ENCODE measurements at places on chromosomes 3 and 15. TPM values are rescaled to one million over a fixed set of nuclear protein-coding genes. Genes with fewer than 3 reads are reported as not detected.

Gene CHRNA7
- 0.09 TPM for total RNA-seq

DNA sequence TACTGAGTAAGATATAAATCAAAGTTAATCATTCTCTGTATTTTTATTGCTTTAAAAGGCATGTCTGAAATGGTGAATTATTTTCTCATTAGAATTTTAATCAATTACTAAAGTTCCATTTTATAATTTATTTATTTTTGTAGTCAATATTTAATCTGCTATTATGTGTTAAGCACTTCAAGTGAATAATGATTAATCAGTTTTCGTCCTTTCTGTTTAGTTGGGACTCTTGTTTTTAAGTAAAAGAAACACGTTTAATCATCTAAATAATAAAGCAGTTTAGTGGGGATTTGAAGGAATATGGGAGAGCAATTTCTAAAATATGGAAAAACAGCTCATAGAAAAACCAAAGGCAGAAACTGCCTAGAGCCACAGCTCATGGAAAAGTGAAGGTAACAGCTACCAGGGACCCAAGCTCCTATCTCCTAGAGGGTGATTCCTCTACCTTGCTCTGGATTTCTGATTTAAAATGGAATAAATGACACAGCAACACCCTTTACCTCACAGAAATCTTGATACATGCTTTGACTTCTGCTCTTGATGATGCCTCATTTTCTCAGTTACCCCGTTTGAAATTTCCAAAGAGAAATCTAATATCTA lies 28.0 kb upstream of the SUCNR1 start:
- no peak overlapping the region for H3K27ac ChIP-seq
- peaks cover 18% of the 10 kb centered on the region for H3K4me1 ChIP-seq
- DNase-seq, result no peak
- H3K36me3 ChIP-seq, result no peaks in the 10 kb centered on the region
- H3K4me3 ChIP-seq, result no peak overlapping the region
- no peaks in the 10 kb centered on the region for H3K27me3 ChIP-seq

Gene CCDC39
- not detected for total RNA-seq

DNA sequence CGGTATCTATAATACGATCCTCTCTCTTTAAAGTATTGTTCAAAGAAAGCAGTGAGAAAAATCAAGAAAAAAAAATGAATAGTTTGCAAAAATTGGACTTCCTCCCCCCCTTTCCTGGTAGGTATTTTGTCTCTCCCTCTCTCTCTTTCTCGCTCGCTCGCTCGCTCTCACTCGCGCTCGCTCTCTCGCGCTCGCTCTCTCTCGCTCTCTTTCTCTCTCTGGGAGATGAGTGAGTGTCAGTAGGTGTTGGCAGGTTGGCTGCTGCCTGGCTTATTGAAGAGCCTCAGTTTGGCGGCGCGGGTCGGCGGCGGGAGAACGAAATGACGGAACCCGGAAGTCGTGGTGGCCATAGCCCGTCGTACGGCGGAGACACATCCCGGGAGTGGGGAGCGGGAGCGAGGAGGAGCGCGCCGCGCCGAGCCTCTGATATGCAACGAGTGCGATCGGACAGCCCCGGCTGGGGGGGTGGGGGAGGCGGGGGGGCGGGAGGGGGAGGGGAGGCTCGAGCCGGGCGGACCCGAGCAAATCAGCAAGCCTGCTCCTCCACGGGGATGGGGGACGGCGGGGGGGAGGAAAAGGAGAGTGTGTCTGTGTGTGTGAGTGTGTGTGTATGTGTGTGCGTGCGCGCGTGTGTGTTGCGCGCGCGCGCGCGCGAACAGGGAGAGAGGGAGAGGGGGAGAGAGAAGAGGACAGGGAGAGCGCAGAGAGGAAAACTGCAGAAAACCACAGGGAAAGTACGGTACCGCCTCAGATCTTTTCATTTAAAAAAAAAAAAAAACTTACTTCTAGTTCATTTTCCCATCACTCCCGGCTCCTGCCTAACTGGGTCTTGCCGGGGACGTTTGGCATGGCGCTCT lies at the start of gene MEIS2:
Gene MEIS2 (minus strand): TSS at position 441 of the 857 bp plus-strand sequence. CDS start 1,083 bp downstream, outside the sequence.
- peaks cover 12% of the 10 kb centered on the region for H3K4me1 ChIP-seq
- H3K4me3 ChIP-seq, result peak within 1 kb of the TSS; percentile 81
- H3K27me3 ChIP-seq, result peaks cover 8% of the 10 kb centered on the region
- H3K27ac ChIP-seq, result peak within 1 kb of the TSS; percentile 93
- no peaks in the 10 kb centered on the region for H3K36me3 ChIP-seq

- no peaks in the 10 kb centered on the region for H3K27me3 ChIP-seq
- no peak for DNase-seq
- H3K36me3 ChIP-seq, result no peaks in the 10 kb centered on the region
- peaks cover 30% of the 10 kb centered on the region for H3K4me1 ChIP-seq
- no peak overlapping the region for H3K27ac ChIP-seq
These were observed 368.7 kb upstream of the PROK2 start for GRCh38 chr3:72153477-72154314.

- H3K36me3 ChIP-seq, result peaks cover 41% of the 10 kb centered on the region
- H3K4me1 ChIP-seq, result peaks cover 9% of the 10 kb centered on the region
- H3K27ac ChIP-seq, result no peak overlapping the region
- DNase-seq, result no peak
- H3K4me3 ChIP-seq, result no peak overlapping the region
- H3K27me3 ChIP-seq, result no peaks in the 10 kb centered on the region
These were observed 178.4 kb downstream of the ATP10A start for GRCh38 chr15:25684521-25685431.

DNA sequence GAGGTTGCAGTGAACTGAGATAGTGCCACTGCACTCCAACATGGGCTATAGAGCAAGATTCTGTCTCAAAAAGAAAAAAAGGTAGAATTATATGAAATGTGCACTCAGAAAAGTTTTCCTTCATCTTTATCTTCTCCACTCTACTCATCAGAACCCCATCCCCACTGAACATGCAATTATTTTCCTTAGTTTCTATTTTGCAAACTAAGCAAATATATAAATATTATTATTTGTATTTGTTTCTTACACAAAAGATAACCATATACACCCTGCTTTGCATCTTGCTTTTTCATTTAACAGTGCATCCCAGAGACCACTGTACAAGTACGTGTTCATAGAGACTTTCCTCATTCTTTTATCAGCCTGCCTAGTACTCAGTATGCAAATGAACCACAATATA lies 68.0 kb upstream of the ACAN start:
- no peaks in the 10 kb centered on the region for H3K36me3 ChIP-seq
- DNase-seq, result no peak
- H3K27ac ChIP-seq, result no peak overlapping the region

Gene ADIPOQ
- not detected for total RNA-seq

Gene ZBED2
- not detected for total RNA-seq

DNA sequence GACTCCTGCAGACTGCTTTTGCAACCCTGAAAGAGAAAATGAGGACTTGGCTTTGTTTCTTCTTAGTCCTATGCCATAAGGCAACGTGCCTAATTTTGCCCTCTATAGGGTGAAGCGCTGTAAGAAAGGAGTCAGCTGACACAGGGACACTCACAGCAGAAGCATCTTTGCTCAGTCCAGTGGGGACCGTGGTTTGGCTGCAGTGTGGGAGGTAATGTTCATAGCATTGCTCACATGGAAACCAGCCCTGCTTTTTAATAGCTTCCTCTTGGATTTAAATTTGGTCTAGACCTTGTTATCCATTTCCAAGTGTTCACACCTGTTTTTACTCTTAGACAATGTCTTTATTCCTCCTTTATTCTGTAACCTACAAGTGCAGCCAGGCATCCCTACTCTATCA lies 1032.1 kb downstream of the NTRK3 start:
- H3K4me3 ChIP-seq, result no peak overlapping the region
- no peak for DNase-seq
- H3K27me3 ChIP-seq, result no peaks in the 10 kb centered on the region
- H3K4me1 ChIP-seq, result no peaks in the 10 kb centered on the region
- no peaks in the 10 kb centered on the region for H3K36me3 ChIP-seq
- no peak overlapping the region for H3K27ac ChIP-seq

GRCh38 chr3:107345822-107346405 lies 31.3 kb upstream of the CCDC54 start:
- no peaks in the 10 kb centered on the region for H3K36me3 ChIP-seq
- no peaks in the 10 kb centered on the region for H3K4me1 ChIP-seq
- H3K4me3 ChIP-seq, result no peak overlapping the region
- no peak overlapping the region for H3K27ac ChIP-seq
- no peaks in the 10 kb centered on the region for H3K27me3 ChIP-seq

- H3K27ac ChIP-seq, result no peak overlapping the region
- H3K4me3 ChIP-seq, result no peak overlapping the region
- no peaks in the 10 kb centered on the region for H3K27me3 ChIP-seq
- H3K4me1 ChIP-seq, result no peaks in the 10 kb centered on the region
These were observed 55.3 kb downstream of the ROPN1B start for GRCh38 chr3:126024049-126024854.

DNA sequence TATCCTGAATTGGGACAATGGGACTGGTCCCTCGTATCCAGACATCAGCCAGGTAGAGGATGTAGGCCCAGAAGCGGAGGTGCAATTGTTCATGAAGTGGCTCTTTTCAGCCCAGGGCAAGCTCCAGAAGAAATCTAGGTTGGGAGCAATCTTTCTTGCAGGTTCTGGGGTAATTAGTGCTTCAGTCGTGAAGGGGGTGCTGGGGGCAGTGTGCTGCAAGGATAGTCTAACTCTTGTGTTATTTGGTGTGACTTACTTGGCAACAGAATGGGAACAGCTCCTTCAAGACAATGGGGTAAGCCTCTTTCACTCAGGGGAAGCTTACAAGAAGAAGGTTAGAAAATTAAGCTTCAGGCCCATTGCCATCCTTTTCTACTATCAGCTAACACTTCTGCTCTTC lies 273.0 kb downstream of the DIPK2A start:
- H3K4me1 ChIP-seq, result no peaks in the 10 kb centered on the region
- DNase-seq, result no peak
- H3K27ac ChIP-seq, result no peak overlapping the region
- no peaks in the 10 kb centered on the region for H3K27me3 ChIP-seq

GRCh38 chr15:100689131-100689899 lies 86.9 kb downstream of the ASB7 start:
- DNase-seq, result no peak
- peaks cover 53% of the 10 kb centered on the region for H3K4me1 ChIP-seq
- H3K27ac ChIP-seq, result no peak overlapping the region
- H3K4me3 ChIP-seq, result no peak overlapping the region

Gene ADAMTS17
- 0.50 TPM for total RNA-seq

DNA sequence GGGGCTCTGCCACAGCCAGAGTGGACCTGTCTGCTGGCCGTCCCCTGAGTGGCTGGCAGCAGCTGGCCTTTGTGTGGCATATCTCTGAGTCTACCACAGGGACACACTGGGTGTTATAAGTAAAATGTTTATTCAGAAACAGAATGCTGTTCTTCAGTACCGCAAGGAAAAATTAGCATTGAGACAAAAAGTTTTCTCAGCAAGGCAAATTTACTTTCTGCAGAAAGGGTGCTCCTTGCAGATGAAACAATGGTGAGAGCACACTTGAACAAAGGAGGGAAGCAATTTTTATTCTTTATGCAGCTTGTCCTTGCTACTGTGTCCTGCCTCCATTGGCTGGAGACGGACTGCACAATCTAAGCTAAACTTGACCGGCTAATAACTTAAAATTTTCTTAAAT lies 4.0 kb downstream of the TMEM89 start:
- H3K27me3 ChIP-seq, result no peaks in the 10 kb centered on the region
- no peak for DNase-seq
- no peaks in the 10 kb centered on the region for H3K36me3 ChIP-seq
- no peak overlapping the region for H3K4me3 ChIP-seq
- H3K4me1 ChIP-seq, result no peaks in the 10 kb centered on the region
- H3K27ac ChIP-seq, result no peak overlapping the region

- H3K4me1 ChIP-seq, result no peaks in the 10 kb centered on the region
- H3K27ac ChIP-seq, result no peak overlapping the region
- no peak for DNase-seq
- H3K27me3 ChIP-seq, result no peaks in the 10 kb centered on the region
- no peaks in the 10 kb centered on the region for H3K36me3 ChIP-seq
These were observed 45.0 kb downstream of the EEFSEC start for GRCh38 chr3:128198313-128198712.

DNA sequence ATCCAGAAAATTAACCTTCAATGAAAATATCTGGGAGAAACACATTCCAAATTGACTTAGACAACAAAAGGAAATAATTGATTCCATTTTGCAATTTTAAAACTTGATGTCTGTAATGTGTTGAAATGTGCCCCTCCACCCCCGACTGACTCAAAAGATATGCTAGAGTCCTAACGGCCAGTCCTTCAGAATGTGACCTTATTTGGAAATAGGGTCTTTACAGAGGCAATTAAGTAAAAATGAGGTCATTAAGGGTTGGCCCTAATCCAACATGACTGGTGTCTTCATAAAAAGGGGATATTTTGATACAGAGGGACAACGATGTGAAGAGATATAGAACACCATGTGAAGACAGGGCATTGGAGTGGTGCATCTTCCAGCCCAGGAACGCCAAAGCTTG lies 153.9 kb downstream of the PDZRN3 start:
- no peak overlapping the region for H3K27ac ChIP-seq
- H3K4me3 ChIP-seq, result no peak overlapping the region
- H3K27me3 ChIP-seq, result no peaks in the 10 kb centered on the region
- H3K36me3 ChIP-seq, result no peaks in the 10 kb centered on the region

DNA sequence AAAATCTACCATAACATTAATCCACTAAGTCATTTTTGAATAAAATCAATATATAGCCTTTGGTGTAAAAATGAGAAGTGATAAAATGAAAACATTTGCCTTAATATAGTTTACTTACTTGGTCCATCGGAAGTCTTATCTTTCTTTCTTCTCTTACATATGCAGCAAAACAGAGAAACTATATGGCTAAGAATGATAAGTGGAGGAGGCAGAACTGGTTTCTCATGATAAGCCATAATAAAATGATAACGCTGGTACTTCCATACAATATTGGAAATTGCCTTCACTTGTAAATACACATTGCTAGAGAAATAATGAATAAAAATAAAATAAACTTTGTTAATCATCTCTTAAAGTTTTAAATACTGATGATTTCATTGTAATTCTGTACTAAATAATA lies 47.8 kb upstream of the USP50 start:
- no peaks in the 10 kb centered on the region for H3K27me3 ChIP-seq
- H3K4me1 ChIP-seq, result no peaks in the 10 kb centered on the region
- DNase-seq, result no peak
- no peak overlapping the region for H3K27ac ChIP-seq

Gene KNL1
- total RNA-seq, result 83.2 TPM

Gene RARRES1
- total RNA-seq, result 4.9 TPM

DNA sequence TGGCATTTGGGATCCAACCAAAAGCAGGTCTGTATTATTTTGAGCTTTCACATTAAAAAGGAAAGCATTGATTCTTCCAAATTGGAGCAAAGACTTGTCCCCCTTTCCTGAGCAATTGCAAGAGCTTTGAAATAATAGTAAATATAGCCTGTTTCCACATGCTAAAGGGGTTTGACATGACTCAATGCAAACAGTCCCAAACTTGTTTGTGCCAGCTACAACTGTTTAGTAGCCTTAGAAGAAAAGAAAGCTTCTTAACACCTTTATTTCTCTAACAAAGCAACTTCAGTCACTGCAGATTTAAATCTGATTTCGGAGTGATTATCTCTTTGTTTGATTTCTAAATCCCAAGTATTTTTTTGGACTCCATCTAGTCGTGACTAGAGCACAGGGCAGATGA lies 180.2 kb downstream of the SEMA6D start:
- no peaks in the 10 kb centered on the region for H3K36me3 ChIP-seq
- no peaks in the 10 kb centered on the region for H3K4me1 ChIP-seq
- H3K4me3 ChIP-seq, result no peak overlapping the region
- no peak for DNase-seq
- no peaks in the 10 kb centered on the region for H3K27me3 ChIP-seq
- no peak overlapping the region for H3K27ac ChIP-seq

Measured in SJSA1 (cell line).